Dorsolateral prefrontal cortex (tissue), 122 donors: ENCODE measurements at places on chromosomes 11 and 22. TPM values are rescaled to one million over a fixed set of nuclear protein-coding genes. Genes with fewer than 3 reads are reported as not detected.

DNA sequence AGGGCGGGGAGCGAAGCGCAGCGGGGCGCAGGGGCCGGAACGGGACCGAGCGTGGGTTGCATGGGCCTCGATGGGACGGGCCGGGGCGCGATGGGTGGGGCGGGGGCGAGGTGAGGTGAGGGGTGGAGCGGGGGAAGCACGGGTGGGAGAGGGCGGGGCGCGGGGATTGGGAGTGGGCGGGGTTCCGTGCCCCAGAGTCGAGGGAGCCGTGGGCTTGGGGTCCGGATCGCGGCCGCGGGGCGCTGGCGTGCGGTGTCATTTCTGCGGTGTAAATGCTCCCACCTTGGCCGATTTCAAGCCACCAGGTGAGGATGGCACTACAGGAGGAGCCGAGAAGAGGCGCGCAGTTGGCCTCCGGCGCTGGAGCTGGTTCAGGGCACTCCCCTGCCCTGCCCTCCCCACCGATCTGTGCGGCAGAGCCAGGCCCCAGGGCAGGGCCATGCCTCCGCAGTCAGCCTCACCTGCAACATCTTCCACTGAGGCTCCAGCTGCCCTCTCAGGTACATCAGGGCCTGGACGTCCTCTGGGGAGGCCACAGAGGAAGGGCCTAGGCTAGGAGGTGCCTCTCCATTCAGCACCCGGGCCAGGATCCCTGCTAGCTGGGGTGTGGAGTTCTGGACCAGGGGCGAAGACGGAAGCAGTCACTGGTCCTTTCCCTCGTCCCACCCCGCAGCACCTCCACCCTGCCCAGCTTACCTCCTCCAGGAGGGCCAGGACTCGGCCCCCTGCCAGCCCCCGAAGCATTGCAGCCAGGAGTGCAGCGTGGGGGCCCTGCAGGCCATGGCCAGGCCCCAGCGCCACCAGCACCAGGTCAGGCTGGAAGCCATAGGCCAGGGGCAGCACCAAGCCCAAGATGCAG lies 620 bp upstream of the TUBGCP6 start:
- no peak for DNase-seq

DNA sequence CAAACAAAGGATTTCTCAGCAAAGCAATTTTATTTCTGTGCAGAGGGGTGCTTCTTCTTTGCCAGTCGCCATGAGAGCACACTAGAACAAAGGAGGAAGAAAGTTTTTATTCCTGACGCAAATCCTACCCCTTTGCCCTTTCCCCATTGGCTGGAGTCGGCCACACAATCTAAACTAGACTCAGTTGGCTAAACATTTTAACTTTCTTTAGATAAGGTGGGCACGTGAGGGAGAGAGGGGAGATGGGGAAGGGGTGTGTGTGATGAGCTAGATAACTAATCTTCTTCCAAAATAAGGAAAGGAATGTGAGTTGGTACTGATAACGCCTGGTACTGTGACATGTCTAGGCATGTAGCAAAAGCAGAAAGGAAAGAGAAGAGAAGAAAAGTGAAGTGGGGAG lies 626 bp downstream of the TRIM22 start:
- no peak for DNase-seq

DNA sequence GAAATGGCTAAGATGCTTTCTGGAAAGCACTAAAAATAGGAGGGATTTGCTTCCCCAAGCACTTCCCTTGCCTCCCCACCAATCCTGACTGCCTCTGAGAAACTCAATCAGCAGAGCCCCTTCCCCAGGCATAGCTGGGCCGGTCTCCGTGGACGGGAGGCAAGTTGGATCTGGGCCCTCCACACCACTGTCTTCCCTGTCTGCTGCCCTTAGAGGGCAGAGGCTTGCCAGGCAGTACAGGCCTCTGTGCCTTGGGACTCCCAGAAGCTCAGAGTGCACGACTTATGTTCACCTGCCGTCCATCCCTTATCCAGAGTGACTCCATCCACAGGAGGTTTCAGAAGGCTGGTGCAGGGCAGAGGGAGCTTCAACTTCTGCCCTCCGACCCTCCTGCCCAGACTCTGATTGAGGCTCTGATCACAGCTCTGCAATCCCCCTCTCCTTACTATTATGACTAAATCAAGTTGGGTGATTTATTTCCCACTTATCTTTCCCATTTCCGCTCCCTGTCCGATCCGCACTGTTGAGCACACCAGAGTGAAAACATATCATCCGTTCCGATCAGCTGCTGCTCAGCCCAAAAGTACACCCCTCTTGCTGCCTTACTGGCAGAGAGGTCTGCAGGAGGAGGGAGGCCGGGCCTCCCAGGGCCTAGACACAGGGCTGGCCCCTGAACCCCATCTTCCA lies 71.8 kb downstream of the DSCAML1 start:
- DNase-seq = no peak

DNA sequence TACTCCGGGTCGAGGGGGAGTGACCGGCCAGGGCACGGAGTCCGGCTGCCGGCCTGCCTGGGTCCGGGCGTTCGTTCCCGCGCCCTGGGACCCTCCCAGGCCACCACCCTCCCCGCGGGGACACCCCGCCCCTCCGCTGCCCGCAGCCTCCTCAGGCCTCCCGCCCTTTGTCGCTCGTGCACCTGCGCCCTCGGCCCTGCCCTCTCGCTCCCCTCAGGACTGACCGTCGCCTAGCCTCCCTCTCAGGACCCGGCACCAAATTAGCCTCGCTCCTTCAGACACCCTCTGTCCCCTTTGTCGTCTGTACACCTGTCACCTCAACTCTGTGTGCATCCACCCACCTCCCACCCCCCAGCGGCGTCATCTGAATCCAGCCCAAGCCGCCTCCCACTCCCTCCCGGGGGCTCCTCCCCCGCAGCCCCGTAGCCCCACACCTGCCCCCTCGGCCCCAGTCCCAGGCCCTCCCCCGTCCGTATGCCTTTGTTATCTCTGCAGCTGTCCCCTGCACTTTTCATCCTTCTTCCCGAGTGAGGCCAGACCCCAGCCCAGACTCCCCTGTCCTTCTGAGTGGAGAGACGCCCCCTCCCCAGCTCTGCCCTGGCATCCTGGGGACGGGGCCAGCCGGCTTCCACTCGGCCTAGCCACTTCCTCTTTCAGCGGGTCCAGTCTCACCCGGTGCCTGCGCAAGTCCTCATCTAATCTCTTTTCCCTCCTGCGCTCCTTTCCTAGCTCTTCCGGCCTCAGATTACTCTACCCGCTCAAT lies 643 bp downstream of the TIGD3 start:
- peak; percentile 41 for DNase-seq

GRCh38 chr11:2085251-2086066 lies 53.7 kb downstream of the IGF2 start:
- peak; percentile 40 for DNase-seq

GRCh38 chr11:19355601-19356000 lies 114.9 kb upstream of the E2F8 start:
- no peak for DNase-seq

GRCh38 chr11:74641289-74641688 lies 48.9 kb downstream of the POLD3 start:
- DNase-seq = no peak

DNA sequence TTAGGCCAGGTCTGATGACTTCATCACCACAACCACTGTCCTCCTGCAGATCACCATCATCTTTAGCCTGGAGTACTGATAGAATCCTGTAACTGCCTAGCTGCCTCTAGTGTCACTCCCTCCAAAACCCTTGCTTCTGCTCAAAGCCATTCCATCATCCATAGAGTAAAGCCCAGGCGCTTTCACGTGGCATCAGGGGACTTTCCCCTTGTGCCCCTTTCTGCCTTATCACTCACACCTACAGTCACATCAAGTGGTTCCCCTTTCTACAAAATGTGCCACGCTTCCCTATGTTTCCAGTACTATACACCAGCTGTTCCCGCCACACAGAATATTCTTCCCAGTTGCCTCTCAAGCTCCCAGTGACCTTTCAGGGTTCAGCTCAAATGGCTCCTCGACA lies 75.9 kb downstream of the MN1 start:
- DNase-seq = no peak

DNA sequence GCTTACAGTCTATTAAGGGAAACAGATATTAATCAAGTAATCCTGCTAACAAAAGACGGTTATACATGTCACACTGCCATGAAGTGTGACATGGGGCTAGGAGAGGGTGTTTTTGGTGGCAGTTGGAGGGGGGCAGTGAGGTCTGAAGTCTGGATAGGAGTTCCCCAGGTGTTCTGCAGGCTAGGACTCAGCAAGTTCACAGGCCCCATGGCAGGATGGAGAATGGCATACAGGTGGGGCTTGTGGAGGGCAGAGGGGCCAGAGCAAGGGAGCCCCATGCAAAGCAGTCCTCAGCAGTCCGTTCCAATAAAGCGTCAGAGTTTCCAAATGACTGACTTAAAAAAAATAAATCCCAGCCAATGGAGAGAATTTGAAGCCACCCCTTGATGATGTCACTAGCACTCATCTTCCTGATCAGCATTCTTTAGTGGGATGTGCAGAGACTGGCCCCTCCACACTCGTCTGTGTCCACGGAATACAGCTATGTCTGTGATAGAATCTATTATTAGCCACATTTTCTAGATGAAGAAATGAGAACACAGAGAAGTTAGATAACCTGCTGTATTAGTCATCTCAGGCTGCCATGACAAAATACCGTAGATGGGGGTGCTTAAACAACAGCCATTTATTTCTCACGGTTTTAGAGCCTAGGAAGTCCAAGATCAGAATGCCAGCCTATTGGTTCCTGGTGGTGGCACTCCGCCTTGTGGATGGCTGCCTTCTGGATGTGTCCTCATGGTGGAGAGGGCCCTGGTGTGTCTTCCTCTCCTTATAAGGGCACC lies 32.6 kb downstream of the PRDM11 start:
- no peak for DNase-seq

GRCh38 chr11:90775567-90776165 lies 552.8 kb upstream of the CHORDC1 start:
- DNase-seq = no peak

GRCh38 chr11:113137713-113138529 lies 176.5 kb upstream of the TTC12 start:
- DNase-seq = no peak

GRCh38 chr11:119340335-119341221 lies at the start of gene C1QTNF5:
C1QTNF5 (minus strand) TSS chr11:119340883; CDS start chr11:119340397, 486 bp downstream.
- no peak for DNase-seq

DNA sequence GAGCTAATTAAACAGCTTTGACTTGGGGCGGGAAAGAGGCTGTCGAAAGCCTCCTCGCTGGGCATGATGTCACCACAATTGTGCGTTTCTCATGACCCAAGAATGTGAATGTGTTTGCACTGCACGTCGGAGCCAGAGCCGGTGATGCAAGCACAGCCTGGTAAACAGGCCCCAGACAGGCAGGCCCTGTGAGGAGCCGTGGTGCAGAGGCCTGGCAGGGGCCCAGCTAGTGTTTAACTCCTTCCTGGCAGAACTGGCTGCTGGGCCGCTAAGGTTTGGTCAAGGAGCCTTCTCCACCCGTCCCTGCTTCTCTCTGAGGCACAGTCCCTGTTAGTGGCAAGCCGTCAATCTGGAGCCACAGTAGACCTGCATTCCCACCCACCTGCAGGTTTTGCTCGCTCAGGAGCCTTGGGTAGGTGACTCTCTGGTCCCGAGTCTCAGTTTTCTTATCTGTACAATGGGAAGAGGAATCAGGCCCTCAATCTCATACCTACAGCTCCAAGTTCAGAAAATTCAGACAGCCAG lies 25.4 kb upstream of the SMTN start:
- no peak for DNase-seq

DNA sequence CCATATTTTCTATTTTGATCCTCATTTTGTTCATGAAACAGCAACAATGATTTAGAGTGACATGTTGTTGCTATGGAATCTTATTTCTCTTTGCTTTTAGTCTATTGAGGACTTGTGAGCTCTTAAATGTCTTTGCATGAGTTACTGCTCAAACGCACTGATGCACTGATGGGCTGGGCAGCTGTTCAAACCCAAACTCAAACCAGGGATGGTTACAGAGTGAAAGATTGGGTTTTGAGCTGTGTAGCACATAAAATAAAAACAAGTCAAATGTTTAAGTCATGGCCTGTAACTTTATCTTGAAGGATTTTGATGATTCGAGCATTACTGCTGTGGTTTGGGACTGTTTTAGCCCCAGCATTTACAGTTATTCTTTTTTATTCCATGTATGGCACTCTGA lies 20.1 kb upstream of the NCAM1 start:
- DNase-seq = no peak

DNA sequence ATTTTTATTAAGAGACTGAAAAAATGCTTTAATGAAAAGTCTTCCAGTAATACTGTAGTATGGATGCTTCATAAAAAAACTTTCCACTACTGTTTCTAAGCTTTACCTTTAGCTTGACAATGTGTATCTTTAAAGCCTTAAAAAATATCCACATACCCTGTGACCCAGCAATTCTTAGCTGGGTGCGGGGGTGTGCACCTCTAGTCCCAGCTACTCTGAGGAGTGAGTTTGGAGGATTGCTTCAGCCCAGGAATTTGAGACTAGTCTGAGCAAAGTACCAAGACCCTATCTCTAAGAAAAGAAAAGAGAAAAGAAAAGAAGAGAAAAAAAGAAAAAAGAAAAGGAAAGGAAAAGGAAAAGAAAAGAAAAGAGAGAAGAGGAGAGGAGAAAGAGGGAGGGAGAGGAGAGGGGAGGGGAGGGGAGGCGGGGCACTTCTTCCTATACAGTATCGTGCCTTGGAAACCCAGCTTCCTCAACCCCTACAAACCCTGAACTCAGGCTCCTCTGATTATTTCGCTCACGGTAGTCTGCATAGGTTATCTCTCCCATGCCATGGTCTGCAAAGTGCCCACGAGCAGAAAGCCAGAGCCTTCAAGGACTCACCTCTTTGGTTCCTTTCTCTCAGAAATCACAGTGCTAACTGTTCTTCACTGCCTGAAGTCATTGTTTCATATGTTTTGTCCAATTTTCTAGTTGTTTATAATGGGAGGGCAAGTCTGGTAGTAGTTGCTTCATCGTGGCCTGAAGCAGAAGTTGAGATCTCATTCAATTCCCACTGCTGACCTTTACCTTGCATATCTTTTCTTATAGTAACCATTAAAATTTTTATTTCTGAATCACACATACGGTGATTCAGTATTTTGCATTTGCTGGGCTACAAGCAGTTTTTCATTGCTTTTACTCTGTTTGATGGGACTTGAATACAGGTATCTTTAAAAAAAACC lies 82.2 kb downstream of the FAM83F start:
- no peak for DNase-seq

GRCh38 chr11:127609025-127609773 lies 608.6 kb upstream of the KIRREL3 start:
- DNase-seq = no peak

DNA sequence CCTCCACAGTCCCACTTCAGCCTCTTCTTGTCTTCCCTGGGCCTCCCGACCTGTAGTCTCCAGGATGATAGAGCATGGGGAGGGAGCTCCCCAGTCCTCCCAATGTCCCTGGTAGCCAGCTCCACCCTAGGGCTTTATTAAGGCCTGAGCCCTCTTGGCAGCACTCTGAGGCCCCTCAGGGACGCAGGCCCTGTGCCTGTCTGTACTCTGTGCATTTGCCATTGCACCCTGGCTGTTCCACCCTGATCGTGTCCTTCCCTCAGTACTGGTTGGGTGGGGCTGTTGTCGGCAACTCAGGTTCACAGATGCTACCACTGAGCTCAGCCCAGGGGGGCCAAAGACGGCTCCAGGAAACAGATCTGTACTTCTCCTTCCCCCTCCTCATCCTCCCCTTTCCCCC lies 7.2 kb downstream of the SSTR3 start:
- peak; percentile 8 for DNase-seq

Gene CCDC116
- total RNA-seq = 1.0 TPM

Gene DRD4
- total RNA-seq = 3.0 TPM

Gene APBB1
- total RNA-seq = 408 TPM

Gene OR5AP2
- total RNA-seq = not detected

Gene PCNX3
- 27.9 TPM for total RNA-seq

Gene NLRX1
- total RNA-seq = 8.2 TPM
